H4 (cell line): ENCODE measurements at places on chromosomes 6 and 20. TPM values are rescaled to one million over a fixed set of nuclear protein-coding genes. Genes with fewer than 3 reads are reported as not detected.

The IL17A gene
- not detected in 2 replicates for total RNA-seq

The RUNX2 gene
- total RNA-seq: 18.3 and 37.7 TPM in 2 replicates

The TPBG gene
- 15.9 and 20.3 TPM in 2 replicates for total RNA-seq

The SMLR1 gene
- not detected in 2 replicates for total RNA-seq

The BTN3A1 gene
- 26.6 and 29.0 TPM in 2 replicates for total RNA-seq

The PPP1R16B gene
- 0.16 TPM in 1 of 2 replicates, not detected in the other for total RNA-seq

The CGAS gene
- not detected in 2 replicates for total RNA-seq

The COL9A3 gene
- not detected in 2 replicates for total RNA-seq

The VGLL2 gene
- total RNA-seq: 0.08 and 0.50 TPM in 2 replicates

The LY86 gene
- not detected in 2 replicates for total RNA-seq

The ZFP64 gene
- total RNA-seq: 9.5 and 13.1 TPM in 2 replicates

The GSTA3 gene
- total RNA-seq: 0.19 TPM in 1 of 2 replicates, not detected in the other

The ADAM33 gene
- not detected in 2 replicates for total RNA-seq

The SGK2 gene
- total RNA-seq: 0.23 TPM in 1 of 2 replicates, not detected in the other

The RIMS4 gene
- total RNA-seq: 3.2 and 4.1 TPM in 2 replicates

The CLDN20 gene
- total RNA-seq: not detected in 2 replicates

The AVP gene
- total RNA-seq: not detected in 2 replicates

The RNF144B gene
- 0.27 and 0.31 TPM in 2 replicates for total RNA-seq

The SMPDL3A gene
- total RNA-seq: 12.9 and 15.5 TPM in 2 replicates

The PRDM1 gene
- 0.37 and 1.7 TPM in 2 replicates for total RNA-seq

The SPTLC3 gene
- 4.0 and 5.5 TPM in 2 replicates for total RNA-seq

The OPRM1 gene
- not detected in 2 replicates for total RNA-seq

The PPDPF gene
- total RNA-seq: 93.2 and 126 TPM in 2 replicates

The ZC2HC1B gene
- not detected in 2 replicates for total RNA-seq

The EGFL8 gene
- total RNA-seq: 0.43 and 1.7 TPM in 2 replicates

The GABRR2 gene
- total RNA-seq: 0.08 TPM in 1 of 2 replicates, not detected in the other

The PREX1 gene
- 2.8 and 3.1 TPM in 2 replicates for total RNA-seq

The BAK1 gene
- 16.3 and 18.8 TPM in 2 replicates for total RNA-seq

The TBPL1 gene
- total RNA-seq: 32.3 and 52.0 TPM in 2 replicates

The OTOR gene
- not detected in 2 replicates for total RNA-seq

The C6orf58 gene
- not detected in 2 replicates for total RNA-seq

The ANKRD66 gene
- not detected in 2 replicates for total RNA-seq

The PXDC1 gene
- 13.7 and 21.3 TPM in 2 replicates for total RNA-seq

The RIPOR3 gene
- 0.14 and 0.58 TPM in 2 replicates for total RNA-seq

The MEI4 gene
- total RNA-seq: 0.14 TPM in 1 of 2 replicates, not detected in the other

The DNAAF9 gene
- total RNA-seq: 1.7 and 2.4 TPM in 2 replicates

The GGTLC1 gene
- total RNA-seq: not detected in 2 replicates

The PTK7 gene
- total RNA-seq: 46.0 and 57.7 TPM in 2 replicates

The TRAPPC3L gene
- 0.17 TPM in 1 of 2 replicates, not detected in the other for total RNA-seq

The TCEA2 gene
- total RNA-seq: 40.6 and 41.7 TPM in 2 replicates

The B3GALT4 gene
- not detected in 2 replicates for total RNA-seq

The FOXP4 gene
- 2.7 and 3.1 TPM in 2 replicates for total RNA-seq
